Activated naive CD8-positive, alpha-beta T cell treated with anti-CD3 and anti-CD28 coated beads, Interleukin-2, amount 10 ng/mL, durations not matched to agents 7 days and 5 days (primary cell): ENCODE measurements at places on chromosomes 12 and 14. TPM values are rescaled to one million over a fixed set of nuclear protein-coding genes. Genes with fewer than 3 reads are reported as not detected.

The NUP107 gene
- 106 TPM for total RNA-seq

The AMN gene
- 2.5 TPM for total RNA-seq

The ISM2 gene
- not detected for total RNA-seq

The INHBE gene
- total RNA-seq: not detected

The NTN4 gene
- 0.17 TPM for total RNA-seq

The TAS2R30 gene
- total RNA-seq: 3.1 TPM

The B4GALNT1 gene
- total RNA-seq: 0.80 TPM

The SOAT2 gene
- total RNA-seq: 9.8 TPM

The BDKRB2 gene
- total RNA-seq: not detected

The SUOX gene
- total RNA-seq: 8.1 TPM

The IL23A gene
- 10.2 TPM for total RNA-seq

The PPM1A gene
- 45.8 TPM for total RNA-seq

The RAB21 gene
- 63.8 TPM for total RNA-seq

The CIROP gene
- total RNA-seq: not detected

The COX8C gene
- total RNA-seq: not detected

The TCTN2 gene
- 4.1 TPM for total RNA-seq

The PLA2G1B gene
- not detected for total RNA-seq

The RNASE2 gene
- total RNA-seq: not detected

The SPIC gene
- total RNA-seq: not detected

The DIO2 gene
- total RNA-seq: not detected
